T47D (cell line): ENCODE measurements at places on chromosomes 13 and 19.
A peak's percentile ranks its signal among the peaks of the same experiment; 100 is the strongest.

DNA sequence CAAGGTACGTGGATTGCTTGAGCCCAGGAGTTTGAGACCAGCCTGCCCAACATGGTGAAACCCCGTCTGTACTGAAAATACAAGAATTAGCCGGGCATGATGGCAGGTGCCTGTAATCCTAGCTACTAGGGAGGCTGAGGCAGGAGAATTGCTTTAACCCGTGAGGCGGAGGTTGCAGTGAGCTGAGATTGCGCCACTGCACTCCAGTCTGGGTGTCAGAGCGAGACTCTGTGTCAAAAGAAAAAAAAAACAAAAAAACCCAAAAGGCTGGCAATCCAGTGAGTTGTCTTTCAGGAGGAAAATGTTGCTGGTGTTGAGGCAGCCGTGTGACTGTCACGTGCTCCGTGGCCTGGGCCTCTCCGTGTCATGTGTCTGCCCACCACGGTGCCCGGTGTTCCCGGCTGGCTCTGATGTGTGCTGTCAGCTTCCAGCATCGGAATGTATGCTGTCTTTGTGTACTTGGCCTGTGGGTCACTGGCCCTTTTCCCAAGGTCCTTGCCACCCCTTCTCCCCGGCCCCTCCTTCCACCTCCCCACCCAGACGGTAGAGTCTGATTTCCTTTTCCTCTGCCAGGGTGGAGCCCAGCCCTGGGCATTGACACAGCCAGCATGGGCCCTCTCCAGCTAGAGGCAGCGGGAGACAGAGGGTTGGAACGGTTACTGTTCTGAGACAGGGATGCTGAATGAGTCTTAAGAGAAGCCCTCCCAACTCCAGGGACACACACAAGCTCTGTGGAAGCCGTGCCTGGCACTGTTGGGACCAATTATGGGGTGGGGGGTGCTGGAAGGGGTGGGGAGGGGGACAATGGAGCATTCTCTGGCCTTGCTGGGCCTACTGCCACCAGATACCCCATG lies 7.2 kb upstream of the TUBB4A start:
- no peak for DNase-seq

- no peak for DNase-seq
Measured at GRCh38 chr13:41468631-41469030, 11.3 kb downstream of the RGCC start.

DNA sequence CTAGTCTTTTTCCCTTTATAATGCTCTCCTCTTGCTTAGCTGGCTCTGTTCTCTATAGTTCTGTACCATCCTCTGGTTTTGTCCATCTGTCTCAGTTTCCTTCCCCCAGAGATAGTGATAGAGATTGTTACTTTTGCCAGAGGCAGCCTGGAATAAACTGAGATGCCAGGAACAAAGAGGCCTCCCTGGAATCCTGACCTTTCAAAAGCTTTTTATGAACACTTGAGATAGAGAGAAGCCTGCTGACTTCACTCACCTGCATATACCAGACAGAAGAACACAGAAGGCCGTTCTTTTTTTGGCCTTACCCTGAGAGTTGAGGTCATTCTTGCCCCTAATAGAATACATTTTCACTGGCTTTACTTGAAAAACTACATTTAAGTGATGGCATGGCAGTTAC lies 150.2 kb downstream of the LHFPL6 start:
- no peak for DNase-seq

- DNase-seq, result peak; percentile 80
Measured at GRCh38 chr19:6632002-6632621, 37.8 kb downstream of the TNFSF14 start.

DNA sequence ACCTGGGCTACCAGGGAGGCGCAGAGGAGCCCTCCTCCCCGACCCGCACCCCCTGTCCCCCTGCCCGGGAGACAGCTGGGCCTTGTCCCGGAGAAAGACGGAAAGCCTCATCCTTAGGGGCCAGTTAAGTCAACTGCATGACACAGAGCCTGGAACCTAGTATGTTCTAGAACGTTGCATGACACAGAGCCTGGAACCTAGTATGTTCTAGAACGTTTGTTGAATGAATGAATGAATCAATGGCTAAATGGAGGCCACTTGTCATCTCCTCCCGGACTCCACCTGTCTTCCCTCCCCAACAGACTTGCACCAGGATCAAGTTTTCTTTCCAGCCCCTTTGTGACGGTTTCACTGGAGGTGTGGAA lies 706 bp downstream of the SERP2 start:
- no peak for DNase-seq

GRCh38 chr19:28898249-28898648 lies 314.7 kb downstream of the UQCRFS1 start:
- DNase-seq, result no peak

DNA sequence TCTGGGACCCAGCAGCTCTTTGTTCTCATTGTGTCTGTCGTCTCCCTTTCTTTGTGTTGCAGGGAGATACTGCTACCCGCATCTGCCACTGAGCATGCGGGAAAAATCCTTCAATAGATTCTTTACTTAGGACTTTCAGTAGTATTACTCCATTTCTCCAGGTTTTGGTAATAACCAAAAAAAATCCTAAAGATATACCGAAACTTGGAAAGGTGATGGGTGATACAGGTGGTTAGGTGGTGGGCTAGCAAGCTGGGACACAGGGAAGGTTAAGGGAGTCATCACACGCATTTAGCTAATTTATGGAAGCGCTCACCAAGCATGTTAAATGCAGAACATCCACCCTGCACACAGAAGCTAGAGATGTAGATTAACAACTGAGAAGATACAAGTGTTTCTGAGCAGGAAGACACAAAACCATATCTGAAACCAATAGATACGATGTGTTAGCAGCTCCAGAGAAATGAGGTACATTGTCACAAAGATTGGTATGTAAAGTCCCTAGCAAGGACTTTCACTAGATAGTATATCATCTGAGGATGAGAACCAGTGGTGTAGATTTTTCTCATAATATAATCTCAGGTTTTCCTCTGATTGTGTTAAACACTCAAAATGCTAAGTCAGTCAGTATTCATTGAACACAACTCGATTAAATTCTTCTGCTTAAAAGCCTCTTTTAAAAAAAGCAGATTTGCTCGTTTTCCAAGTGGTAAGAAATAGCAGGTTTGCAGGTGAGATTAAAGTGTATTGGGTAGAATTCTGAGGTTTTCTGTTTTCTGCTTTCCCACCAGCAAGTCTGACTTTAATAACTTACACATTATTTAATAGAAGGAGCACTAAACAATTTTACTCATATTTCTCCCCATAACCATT lies 1.2 kb upstream of the SLAIN1 start:
- no peak for DNase-seq

GRCh38 chr13:30126903-30127428 lies 180.4 kb downstream of the KATNAL1 start:
- no peak for DNase-seq

GRCh38 chr19:45638930-45639729 lies at the start of gene EML2:
TSS of gene EML2 (minus strand) at chr19:45639397. CDS start at chr19:45639376, 21 bp downstream.
- peak; percentile 39 for DNase-seq

DNA sequence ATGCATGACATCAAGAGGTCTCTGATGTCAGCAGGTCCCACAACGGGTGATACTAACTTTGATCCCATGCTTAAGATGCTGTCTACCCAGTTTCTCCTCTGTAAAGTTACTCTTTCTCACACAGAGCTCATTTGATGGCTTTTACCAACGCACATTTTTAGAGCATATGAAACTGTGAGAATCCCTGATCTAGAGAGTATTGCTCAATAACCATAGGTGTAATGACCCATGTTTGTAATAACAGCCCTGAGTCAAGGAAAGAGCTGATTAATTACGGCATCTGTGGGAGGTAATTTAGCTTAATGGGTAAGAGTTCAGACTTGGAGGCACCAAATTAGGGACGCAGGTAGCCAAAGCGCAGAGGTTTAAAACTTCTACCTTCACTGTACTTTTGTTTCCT lies 18.0 kb upstream of the IZUMO2 start:
- no peak for DNase-seq

DNA sequence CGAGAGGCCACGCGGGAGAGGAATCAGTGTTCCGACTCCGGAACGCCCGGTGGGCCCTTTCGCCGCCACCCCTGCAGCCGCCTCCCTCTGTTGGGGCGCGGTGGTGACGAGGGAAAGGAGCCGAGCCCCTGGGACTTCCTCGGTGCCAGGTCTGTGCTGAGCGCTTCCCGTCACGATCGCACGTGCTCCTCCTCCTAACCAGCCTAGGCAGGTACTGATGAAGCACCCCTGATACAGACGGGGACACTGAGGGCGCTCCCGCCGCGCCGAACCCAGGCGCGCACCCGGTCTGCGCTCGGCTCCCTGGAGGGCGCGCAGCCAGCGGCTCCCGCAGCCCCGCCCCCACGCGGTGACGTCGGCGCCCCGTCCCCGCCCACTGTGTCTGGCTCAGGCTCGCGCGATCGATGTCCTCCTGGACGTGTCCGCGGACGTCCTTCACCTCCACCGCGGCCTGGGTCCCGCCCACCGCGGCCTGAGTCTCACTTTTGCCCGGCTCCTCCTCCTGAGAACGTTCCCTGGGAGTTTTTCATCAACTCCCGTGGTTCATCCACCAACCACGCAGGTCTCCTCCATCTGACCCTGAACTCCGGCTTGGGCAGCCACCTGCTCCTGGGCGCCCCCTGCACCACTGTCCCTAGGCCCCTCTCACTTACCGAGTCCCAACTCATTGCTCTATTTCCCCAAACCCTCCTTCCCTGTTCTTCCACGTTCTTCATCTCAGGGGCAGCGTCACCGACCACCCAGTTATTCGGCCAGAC lies 2.6 kb upstream of the KLK15 start:
- DNase-seq, result peak; percentile 84

DNA sequence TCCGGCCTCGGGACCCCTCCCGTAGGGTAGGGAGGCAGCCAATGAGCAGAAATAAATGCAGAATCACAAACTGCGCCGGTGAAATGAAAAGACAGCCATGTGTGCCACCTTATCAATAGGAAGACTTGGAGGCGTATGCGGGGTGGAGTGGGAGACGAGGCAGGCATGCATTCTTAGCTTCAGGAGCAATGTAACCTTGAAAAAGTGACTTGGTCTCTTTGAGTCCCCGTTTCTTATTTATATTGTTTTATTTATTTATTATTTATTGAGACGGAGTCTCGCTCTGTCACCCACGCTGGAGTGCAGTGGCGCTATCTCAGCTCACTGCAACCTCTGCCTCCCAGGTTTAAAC lies 16.0 kb downstream of the SSC5D start:
- no peak for DNase-seq

DNA sequence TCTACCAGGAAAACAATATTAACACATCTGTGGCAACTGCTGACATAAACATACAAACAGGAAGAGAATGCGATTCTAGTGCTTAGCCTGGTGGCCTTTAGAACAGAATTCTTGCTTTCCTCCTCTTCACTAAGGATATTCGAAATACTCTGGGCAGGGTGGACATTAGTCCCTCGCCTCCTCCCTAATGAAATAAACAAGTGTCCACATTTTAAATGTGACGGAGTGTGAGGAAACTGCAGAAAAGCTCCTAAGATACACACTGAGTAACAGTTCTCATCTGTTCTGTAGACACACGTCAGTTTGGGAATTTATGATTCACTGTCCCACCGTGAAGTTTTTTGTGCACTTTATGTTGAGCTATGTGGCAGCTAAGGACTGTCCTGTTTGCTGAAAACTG lies 639 bp downstream of the STARD13 start:
- DNase-seq, result no peak
